Stimulated activated CD4-positive, alpha-beta T cell treated with anti-CD3 and anti-CD28 coated beads, Interleukin-1b, Interleukin-23, amount 100 ng/mL, for 4 hours (primary cell): ENCODE measurements at places on chromosomes 7 and 10.

GRCh38 chr10:43375401-43376020 lies 4.1 kb downstream of the FXYD4 start:
- DNase-seq, result no peak

- no peak for DNase-seq
These were observed 116.1 kb downstream of the KLF6 start for GRCh38 chr10:3668966-3669330.

- DNase-seq, result no peak
These were observed 63.4 kb downstream of the SRPK2 start for GRCh38 chr7:105325216-105325904.

GRCh38 chr10:11181978-11182377 lies 164.3 kb downstream of the CELF2 start:
- no peak for DNase-seq

- DNase-seq, result no peak
These were observed 277.8 kb upstream of the NEBL start for GRCh38 chr10:21174715-21175495.

GRCh38 chr10:17883621-17884020 lies 68.1 kb upstream of the SLC39A12 start:
- DNase-seq, result no peak

DNA sequence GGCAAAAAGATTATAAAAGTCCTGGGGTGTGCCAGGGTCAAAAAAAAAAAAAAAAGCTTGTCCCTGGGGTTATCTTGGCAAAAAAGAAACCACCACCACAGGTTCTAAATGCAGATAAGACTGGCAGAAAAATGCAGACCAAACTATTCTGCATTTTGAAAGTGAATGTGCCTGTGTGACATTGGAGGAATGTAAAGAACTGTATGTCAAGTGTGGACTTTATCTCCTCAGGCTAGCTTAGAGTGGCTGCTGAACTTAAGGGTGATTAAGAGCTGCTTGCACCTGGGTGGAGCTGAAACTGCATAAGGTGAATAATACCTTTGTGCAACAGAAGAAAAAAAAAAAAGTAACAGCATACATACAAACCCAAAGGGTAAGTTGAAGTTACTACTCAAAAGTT lies 1.3 kb upstream of the NAPEPLD start:
- DNase-seq, result no peak
